ENCODE measurements at places on chromosomes 12 and 14. TPM values are rescaled to one million over a fixed set of nuclear protein-coding genes. Genes with fewer than 3 reads are reported as not detected.

DNA sequence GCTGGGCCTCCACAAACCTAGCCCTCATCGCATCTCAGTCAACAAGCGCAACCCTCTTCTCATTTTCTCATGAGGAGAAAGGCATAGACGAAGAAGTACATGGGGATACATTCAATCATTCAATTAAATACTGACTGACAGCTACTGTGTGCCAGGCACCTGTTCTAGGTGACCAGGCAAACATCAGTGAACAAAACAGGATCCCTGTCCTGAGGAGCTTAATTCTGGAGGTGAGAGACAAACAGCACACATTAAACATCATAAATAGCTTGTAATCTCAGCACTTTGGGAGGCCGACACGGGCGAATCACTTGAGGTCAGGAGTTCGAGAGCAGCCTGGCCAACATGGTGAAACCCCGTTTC is 362 bp upstream of the ACYP1 start:
- no peak for DNase-seq
- peaks cover 30% of the 10 kb centered on the region for H3K4me1 ChIP-seq
- no peak overlapping the region for H3K27ac ChIP-seq
- no peaks in the 10 kb centered on the region for H3K27me3 ChIP-seq

- peaks cover 22% of the 10 kb centered on the region for H3K4me1 ChIP-seq
- H3K27ac ChIP-seq: no peak overlapping the region
- H3K27me3 ChIP-seq: no peaks in the 10 kb centered on the region
- DNase-seq: no peak
Measured at GRCh38 chr12:124652661-124653060, 85.2 kb upstream of the NCOR2 start.

DNA sequence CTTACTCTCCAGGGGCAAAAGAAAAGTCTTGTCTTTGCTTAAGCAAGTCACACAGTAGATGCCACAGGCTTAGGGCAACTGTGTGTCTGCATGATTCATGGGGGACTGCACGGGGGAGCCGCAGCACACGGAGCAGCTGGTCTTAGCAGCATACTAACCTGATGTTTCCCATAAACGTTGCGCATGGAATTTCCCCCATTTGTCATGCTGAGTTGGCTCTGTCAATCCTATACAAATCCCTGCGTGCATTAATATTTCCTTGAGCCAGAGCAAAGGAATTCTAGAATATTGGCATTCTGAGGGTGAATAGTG is 71.2 kb downstream of the SAMD4A start:
- H3K27me3 ChIP-seq: no peaks in the 10 kb centered on the region
- no peaks in the 10 kb centered on the region for H3K36me3 ChIP-seq
- DNase-seq: no peak
- no peaks in the 10 kb centered on the region for H3K4me1 ChIP-seq
- H3K27ac ChIP-seq: no peak overlapping the region

DNA sequence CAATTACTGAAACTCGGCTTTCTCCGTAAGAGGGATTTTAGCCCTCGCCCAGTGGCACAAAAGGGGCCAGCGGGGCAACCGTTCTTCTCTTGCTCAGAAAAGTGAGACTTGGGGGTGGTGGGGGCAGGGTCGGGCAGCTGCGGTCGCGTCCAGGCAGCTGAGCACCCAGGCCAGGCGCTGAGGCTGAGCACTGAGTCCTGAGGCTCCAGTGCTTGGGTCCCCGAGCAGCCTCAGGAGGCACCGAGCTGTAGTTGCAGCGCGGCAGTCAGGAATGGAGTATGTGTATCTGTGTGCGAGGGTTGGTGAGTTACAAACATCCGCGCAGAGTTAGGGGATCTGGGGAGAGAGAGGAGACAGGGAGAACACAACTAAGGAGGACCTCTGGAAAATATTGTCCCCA is 4.1 kb upstream of the HOXC6 start:
- no peaks in the 10 kb centered on the region for H3K36me3 ChIP-seq
- DNase-seq: no peak
- no peak overlapping the region for H3K4me3 ChIP-seq
- peaks cover 22% of the 10 kb centered on the region for H3K27me3 ChIP-seq

- H3K27ac ChIP-seq: no peak overlapping the region
- no peak for DNase-seq
- H3K4me1 ChIP-seq: no peaks in the 10 kb centered on the region
- H3K36me3 ChIP-seq: peaks cover 16% of the 10 kb centered on the region
Measured at GRCh38 chr12:120093592-120094355, 22.8 kb downstream of the RAB35 start.

- DNase-seq: no peak
- no peak overlapping the region for H3K4me3 ChIP-seq
- H3K27ac ChIP-seq: peak overlapping the region; percentile 44
- no peaks in the 10 kb centered on the region for H3K36me3 ChIP-seq
Measured at GRCh38 chr14:65228436-65228835, 126.1 kb upstream of the MAX start.

DNA sequence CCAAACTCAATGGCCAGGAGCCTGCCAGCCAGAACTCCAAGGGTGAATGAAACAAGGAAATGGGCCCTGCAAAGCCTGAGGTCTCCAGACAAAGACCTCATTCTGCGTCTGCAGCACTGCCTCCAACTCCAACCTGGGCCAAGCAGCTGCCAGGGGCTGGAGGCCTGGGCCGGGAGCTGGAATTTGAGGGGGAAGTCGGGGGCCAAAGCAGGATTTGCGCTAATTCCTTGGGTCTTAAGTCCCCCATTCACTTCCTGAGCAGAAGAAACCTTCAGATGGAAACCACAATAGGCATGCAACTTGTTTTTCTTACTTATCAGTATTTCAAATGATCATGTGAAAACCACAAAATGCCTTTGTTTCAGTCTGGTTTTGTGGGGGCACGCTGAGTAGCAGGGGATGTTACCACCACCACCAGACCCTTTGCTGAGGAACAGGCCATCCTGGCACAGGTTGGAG is 23.0 kb upstream of the TC2N start:
- H3K4me3 ChIP-seq: no peak overlapping the region
- H3K4me1 ChIP-seq: peaks cover 40% of the 10 kb centered on the region
- H3K27ac ChIP-seq: peak overlapping the region; percentile 86
- DNase-seq: peak; percentile 56
- no peaks in the 10 kb centered on the region for H3K27me3 ChIP-seq
- no peaks in the 10 kb centered on the region for H3K36me3 ChIP-seq

DNA sequence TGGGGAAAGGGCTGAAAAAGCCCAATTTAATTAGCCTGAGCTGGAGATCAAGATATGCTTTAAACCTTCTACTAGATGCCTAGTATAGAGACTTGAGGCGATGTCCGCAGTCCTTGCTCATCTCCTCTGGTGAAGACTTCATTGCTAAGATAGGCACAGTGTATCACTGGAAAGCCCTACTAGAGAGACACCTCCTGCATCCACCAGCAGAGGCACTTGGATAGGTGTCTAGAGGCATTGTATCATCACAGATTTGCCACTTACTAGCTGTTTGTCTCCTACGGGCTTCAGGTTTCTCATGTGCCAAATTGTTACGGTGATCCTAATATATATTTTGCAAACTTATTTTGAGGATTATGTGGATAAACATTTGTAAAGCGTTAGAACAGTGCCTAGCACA is 1048.5 kb downstream of the GALC start:
- H3K27ac ChIP-seq: no peak overlapping the region
- no peaks in the 10 kb centered on the region for H3K4me1 ChIP-seq
- H3K27me3 ChIP-seq: no peaks in the 10 kb centered on the region
- no peak for DNase-seq
- H3K36me3 ChIP-seq: no peaks in the 10 kb centered on the region
- H3K4me3 ChIP-seq: no peak overlapping the region

GRCh38 chr12:43636725-43637463 is 84.9 kb upstream of the ADAMTS20 start:
- H3K27me3 ChIP-seq: no peaks in the 10 kb centered on the region
- DNase-seq: no peak
- no peaks in the 10 kb centered on the region for H3K36me3 ChIP-seq
- no peak overlapping the region for H3K27ac ChIP-seq
- no peak overlapping the region for H3K4me3 ChIP-seq

DNA sequence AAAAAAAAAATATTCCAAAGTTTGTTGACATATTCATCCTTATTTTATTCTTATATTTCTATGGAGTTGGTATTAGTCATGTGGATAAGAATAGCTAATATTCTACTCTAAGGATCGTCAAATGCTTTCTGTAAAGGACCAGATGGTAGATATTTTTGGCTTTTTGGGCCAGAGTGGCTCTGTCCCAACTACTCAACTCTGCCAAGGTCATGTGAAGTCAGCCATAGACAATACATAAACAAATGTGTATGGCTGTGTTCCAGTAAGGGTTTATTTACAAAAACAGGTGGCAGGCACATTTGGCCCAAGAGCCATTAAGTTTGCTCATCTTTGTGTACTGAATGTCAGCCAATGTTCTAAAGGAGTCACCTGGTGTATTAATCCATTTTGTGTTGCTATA is 131.8 kb downstream of the TBX5 start:
- H3K27ac ChIP-seq: no peak overlapping the region
- no peak overlapping the region for H3K4me3 ChIP-seq
- no peaks in the 10 kb centered on the region for H3K27me3 ChIP-seq
- DNase-seq: no peak
- no peaks in the 10 kb centered on the region for H3K4me1 ChIP-seq

DNA sequence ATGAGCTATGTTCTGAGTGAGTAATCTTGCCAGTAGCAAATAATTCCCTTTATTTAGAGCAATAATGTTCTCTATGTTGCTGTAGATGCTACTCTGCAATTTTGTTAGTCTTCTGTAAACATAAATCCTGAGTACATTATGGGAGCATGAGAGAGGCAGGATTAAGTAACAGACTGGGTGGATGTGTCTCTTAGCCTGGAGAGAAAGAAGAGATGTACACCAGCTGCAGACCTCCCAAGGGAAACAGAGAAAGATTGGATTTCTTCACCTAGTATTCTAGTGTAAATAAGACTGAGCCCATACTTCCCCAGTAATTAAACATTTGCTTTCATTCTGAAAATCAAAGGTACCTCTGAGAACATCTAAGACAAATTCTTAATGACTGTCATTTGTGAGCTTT is 564.0 kb downstream of the TRHDE start:
- H3K4me1 ChIP-seq: no peaks in the 10 kb centered on the region
- H3K4me3 ChIP-seq: no peak overlapping the region
- no peak overlapping the region for H3K27ac ChIP-seq
- DNase-seq: no peak
- no peaks in the 10 kb centered on the region for H3K27me3 ChIP-seq
- no peaks in the 10 kb centered on the region for H3K36me3 ChIP-seq

GRCh38 chr12:92085040-92085735 is 60.5 kb downstream of the BTG1 start:
- no peaks in the 10 kb centered on the region for H3K36me3 ChIP-seq
- no peaks in the 10 kb centered on the region for H3K27me3 ChIP-seq
- no peak overlapping the region for H3K4me3 ChIP-seq
- no peak for DNase-seq
- H3K27ac ChIP-seq: no peak overlapping the region

DNA sequence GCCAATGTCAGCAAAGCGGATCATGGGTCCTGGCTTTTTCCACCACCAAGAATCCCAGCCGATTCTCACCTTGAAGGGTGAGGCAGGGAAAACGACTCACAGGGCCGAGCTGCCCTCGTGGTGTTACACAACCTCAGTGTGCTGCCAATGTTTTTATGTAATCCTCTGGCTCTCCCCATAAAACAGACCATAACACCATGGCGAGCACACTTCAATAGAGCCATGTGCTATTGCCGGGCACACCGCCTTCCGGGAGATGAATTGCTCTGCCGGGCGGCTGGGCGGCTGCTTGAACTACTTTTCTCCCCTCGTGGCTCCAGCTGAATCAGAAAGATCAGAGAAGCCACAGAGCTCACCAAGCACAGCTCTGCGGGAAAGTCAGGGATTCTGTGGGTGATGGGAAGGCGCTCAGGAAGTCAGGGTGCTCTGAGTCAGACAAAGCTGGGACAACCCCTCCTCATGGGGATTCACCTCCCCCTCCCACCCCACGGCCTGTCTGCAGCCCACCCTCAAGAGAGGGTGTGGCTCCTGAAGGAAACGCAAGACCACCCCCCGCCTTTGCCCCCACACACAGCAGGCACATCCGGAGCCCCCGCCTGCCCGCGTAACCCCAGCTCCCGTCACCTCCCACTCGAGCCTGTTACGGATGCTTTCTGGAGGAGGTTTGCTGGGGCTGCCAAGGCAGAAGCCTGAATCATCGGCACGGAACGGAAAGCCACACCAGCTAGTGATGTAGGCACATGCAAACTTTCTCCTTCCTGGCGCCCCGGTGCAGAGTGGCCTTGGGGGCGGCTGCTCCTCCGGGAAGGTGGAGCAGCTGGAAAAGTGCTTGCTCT is 1.8 kb downstream of the GALNT9 start:
- H3K27me3 ChIP-seq: no peaks in the 10 kb centered on the region
- H3K27ac ChIP-seq: no peak overlapping the region
- H3K4me1 ChIP-seq: no peaks in the 10 kb centered on the region
- DNase-seq: peak; percentile 20
- no peak overlapping the region for H3K4me3 ChIP-seq

DNA sequence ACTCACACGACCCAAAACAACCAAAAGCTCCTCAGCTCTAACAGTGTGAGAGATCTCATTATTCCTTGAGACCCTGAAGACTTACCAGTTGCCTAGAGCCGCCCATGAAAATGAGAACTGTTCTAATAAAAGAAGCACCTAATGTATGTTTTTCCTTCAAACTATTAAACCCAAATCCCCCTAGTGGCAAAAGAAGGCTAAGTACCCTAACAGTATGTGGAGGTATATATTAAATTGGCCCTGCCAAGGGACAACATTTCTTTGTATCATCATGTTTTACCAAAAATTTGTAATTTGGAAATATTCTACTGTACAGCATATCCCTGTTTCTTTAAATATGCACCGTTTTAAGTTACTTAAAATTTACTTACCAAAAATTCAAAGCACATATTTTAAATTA is 38.0 kb upstream of the PPFIA2 start:
- no peak overlapping the region for H3K27ac ChIP-seq
- no peaks in the 10 kb centered on the region for H3K4me1 ChIP-seq
- no peak for DNase-seq
- no peak overlapping the region for H3K4me3 ChIP-seq
- no peaks in the 10 kb centered on the region for H3K36me3 ChIP-seq

DNA sequence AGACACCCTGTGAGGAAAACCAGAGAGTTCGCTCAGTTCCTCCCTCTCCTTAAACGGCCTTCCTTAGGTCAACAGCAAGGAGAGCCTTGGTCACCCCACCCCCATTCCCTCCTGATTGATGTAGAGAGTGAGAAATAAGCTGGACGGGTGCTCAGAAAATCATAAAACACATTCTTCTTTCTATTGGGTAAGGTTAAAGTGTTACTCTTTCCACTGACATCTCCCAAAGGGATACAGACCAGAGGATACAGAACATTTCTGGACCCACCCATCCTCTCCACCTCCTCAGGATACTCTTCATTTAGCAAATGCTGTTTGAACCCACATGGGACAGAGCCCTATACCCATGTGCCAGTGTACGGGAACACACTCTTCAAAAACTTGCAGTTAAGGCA is 11.6 kb upstream of the KRT77 start:
- no peaks in the 10 kb centered on the region for H3K27me3 ChIP-seq

The CLEC6A gene
- not detected for total RNA-seq

The UNC79 gene
- total RNA-seq: 0.78 TPM

The TMEM229B gene
- total RNA-seq: 2.0 TPM

The KRT72 gene
- total RNA-seq: not detected

The PPFIA2 gene
- 0.52 TPM for total RNA-seq

The FBXL14 gene
- 9.9 TPM for total RNA-seq

Data from body of pancreas (tissue), 4 donors.